Foreskin fibroblast (primary cell): ENCODE measurements at places on chromosomes 5 and 9.

DNA sequence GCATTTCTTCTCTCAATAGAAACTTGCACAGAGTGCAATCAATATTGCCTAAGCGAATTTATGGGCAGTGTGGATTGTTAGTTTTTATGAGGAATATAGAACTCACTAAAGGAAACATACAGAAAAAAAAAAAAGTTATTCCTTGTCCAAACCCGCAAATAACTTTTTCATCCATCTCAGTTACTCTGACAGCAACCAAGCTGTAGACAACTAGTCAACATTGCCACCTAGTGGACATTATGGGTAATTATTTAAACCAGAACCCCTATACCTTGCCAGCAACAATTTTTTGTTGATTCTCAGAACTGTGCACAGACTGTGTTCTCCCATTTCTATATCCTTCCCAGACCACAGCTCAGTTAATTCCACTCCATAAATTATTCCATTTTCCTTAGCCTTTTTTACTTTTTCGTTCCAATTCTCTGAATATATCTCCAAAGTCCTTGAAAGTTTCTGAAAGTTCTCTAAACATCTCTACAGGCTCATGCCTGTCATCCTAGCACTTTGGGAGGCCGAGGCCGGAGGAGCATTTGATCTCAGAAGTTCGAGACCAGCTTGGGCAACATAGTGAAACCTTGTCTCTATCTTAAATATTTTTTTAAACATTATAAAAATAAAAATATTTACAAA, 2.6 kb upstream of the AFAP1L1 start:
- no peak for DNase-seq

DNA sequence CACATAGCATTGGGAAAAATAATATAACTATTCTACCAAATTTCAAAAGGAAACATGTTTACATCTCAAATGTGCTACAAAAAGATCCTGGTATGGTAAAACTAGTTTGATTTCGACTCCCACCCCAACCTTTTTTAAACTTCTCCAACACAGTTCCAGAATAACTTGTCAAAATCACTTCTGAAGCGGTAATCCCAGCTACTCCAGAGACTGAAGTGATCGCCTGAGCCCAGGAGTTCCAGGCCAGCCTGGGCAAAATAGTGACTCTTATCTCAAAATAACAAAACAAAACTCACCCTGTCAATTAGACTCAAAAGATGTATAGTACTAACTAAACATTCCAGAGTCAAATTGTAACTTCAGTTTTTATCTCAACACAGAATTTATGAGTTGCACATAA, 71.3 kb upstream of the RNF38 start:
- no peak for DNase-seq

GRCh38 chr9:103615994-103616393, 478.1 kb upstream of the SMC2 start:
- no peak for DNase-seq

- DNase-seq: no peak
Measured at GRCh38 chr5:61142391-61142790, 19.9 kb downstream of the SMIM15 start.
